Esophagus squamous epithelium (tissue), 5 donors: ENCODE measurements at places on chromosomes 7 and 10.

- DNase-seq = no peak
Measured at GRCh38 chr10:46282842-46283574, 3.8 kb upstream of the ANTXRL start.

GRCh38 chr10:93280121-93280698 lies 201.9 kb downstream of the MYOF start:
- no peak for DNase-seq

DNA sequence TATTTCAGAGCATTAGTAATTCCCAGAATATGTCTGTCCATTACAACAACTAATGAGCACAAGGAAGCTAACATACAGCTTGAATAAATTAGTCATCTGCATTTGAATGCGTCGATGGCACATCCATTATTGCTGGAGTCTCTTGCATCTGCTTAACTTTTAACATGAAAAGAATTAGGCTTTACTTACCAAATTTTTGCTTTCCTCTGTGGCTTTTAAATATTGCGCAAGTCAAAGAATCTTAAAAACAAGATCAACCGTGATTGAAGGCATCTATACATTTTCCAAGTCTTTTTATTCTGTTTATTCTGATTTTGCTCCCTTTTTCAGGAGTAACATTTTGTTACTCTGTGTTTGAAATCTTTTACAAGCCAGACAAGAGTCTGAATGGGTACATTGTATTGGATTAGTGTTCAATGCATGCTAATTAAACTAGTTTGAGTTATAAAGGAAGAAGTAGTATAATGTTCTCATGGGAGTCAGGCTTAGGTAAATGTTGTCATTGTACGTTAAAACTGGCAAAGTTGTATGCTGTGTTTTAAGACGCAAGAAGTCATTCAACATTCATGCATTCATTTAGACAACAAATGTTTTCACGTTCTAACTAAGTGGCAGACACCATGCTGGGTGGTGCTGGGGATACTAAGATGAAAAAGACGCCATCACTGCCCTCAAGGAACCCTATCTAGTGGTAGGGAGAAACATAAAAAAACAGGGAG lies 4.0 kb upstream of the CACNB2 start:
- no peak for DNase-seq

GRCh38 chr7:125033506-125033905 lies 103.9 kb upstream of the POT1 start:
- no peak for DNase-seq

GRCh38 chr10:29056729-29057128 lies 232.1 kb upstream of the LYZL1 start:
- DNase-seq = no peak

GRCh38 chr10:125797994-125798662 lies 22.5 kb upstream of the MMP21 start:
- no peak for DNase-seq

GRCh38 chr7:116809636-116810266 lies 52.6 kb upstream of the CAPZA2 start:
- DNase-seq = no peak
